ENCODE measurements at places on chromosomes 7 and 10.

- no peak for DNase-seq
Observed at GRCh38 chr7:15554081-15554480, 7.7 kb downstream of the AGMO start.

DNA sequence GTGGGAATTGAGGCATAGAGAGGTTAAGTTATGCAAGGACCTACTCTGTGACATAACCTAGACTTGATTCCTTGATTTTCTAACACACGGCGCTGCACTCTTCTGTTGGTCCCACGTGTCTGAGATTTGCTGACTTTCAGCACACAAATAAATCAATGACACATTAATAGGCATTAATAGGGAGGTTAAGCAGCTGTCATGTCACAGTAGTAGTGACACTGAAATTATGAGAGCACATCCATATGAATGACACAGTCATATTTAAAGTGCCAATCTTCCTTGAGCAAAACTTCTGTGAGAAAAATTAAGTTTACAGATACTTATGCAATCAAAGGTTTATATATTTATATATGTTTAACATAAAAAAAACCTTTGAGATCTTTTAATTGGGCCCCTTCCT is 805.4 kb upstream of the SORCS1 start:
- no peak for DNase-seq

GRCh38 chr10:76647301-76647700 is 990.3 kb downstream of the KCNMA1 start:
- no peak for DNase-seq

- DNase-seq, result no peak
Observed at GRCh38 chr7:49766966-49767365, 6.5 kb upstream of the VWC2 start.

GRCh38 chr7:34016876-34017275 is 111.5 kb downstream of the BMPER start:
- no peak for DNase-seq

DNA sequence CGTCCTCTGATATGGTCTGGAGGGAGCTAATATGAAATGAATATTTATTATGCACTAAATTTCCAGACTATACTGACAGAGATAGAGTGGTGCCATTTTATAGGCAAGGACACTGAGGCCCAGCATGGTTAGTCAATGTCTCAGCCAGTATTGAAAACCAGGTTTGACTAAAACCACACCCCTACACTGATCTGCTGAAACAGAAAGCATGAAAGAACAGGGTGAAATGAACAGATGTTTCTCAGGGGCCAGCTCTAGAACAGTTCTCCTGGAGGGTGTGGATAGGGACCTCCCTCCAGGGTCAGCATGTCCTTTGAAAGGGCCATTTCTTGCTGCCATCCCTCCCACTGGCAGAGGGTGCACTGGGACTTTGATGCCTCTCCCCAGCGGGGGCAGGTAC is 700.5 kb downstream of the GRID1 start:
- DNase-seq, result no peak

GRCh38 chr10:102675666-102676533 is 31.6 kb downstream of the TRIM8 start:
- no peak for DNase-seq

Measured in stimulated activated CD4-positive, alpha-beta T cell treated with anti-CD3 and anti-CD28 coated beads, Interleukin-4, amount 100 ng/mL, for 4 hours (primary cell).